Astrocyte of the hippocampus (primary cell): ENCODE measurements at places on chromosomes 6 and 20.
A peak's percentile ranks its signal among the peaks of the same experiment; 100 is the strongest.

GRCh38 chr6:39892490-39893129 is 41.7 kb downstream of the MOCS1 start:
- peak; percentile 85 for DNase-seq

DNA sequence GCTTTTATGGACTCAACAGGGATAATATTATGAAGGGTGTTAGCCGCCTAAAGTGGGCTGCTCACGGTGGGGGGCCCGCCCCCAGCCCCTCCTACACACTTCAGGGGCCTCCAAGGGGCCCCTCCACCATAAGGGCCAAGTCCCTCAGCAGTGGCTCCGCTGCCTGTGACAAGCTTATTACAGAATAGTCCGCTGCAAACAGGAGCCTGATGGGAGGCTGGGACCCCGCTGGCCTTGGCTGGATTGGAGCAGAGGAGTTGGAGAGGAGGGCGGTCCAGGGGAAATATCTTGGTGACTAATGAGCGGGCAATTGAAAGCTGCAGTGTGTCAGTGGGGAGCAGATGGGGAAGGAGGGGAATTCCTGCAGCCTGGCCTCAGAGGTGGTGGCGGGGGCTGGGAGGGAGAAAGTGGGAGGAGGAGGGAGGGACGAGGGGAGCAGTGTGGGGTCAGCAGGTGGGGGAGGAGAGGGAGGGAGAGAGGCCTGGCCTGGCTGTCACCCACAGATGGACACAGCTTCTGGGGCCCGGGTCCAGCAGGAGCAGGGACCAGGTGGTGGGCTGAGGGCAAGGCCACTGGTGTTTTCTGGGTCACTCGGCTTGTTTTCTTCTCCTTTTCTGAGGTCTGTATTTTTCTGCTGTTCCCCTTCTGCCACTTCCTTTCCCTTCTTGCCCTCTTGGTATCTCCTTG is 57.6 kb upstream of the FOXP4 start:
- DNase-seq: peak; percentile 92

DNA sequence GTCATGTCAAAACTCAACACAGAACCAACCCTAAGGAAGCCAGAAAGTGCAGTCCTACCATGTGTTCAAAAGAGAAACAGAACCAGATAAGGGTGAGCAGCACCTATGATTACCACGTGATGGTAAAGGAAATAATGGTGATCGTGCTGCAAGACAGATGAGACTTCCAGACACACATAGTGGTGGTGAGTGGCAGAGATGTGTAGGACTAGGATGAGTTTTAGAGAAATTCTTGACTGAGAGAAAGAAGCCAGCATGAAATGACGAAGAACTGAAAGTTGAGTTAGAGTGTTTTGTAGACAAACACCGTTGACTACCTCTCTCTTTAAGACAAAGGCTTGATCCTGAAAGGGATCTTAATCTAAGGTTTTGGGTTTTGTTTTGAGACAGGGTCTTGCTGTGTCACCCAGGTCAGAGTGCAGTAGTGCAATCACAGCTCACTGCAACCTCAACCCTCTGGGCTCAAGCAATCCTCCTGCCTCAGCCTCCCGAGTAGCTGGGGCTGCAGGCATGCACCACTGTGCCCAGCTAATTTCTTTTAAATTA is 10.6 kb upstream of the BTBD9 start:
- no peak for DNase-seq

DNA sequence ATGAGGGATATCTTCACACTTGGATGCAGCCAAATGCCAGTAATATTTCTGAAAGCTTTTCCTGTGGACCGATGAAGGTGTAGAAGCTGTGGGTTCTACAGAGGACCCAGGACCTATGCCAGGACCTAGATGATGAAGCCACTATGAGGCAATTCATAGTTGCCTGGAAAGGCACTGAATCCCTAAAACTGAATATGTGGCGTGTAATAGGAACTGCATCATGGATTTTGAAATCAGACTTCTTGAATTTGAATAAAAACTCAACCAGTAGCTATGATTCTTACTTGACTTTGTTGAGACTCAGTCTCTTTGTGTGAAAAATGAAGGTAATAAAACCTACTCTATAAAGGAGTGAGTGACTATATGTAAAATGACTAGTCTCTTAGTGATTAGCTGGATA is 89.9 kb upstream of the SGK1 start:
- DNase-seq: no peak

DNA sequence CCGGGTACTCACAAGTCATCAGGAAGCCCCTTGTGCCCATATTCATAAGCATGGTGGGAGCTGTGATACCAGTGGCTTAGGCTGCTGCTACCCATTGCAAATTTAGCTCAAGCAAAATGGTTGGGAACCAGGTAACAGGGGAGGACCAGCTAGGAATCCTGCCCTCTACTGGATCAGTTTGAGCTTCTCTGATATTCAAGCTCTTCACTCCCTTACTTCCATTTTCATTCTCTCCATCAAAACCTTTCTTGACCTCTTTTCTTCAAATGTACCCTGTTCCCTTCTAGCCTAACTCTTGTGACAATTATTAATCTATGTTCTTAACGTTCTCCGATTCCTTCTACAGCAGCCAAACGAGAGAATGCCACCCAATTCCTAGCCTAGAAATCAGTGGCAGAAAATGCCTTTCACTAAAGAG is 9.7 kb downstream of the NOL7 start:
- peak; percentile 50 for DNase-seq

DNA sequence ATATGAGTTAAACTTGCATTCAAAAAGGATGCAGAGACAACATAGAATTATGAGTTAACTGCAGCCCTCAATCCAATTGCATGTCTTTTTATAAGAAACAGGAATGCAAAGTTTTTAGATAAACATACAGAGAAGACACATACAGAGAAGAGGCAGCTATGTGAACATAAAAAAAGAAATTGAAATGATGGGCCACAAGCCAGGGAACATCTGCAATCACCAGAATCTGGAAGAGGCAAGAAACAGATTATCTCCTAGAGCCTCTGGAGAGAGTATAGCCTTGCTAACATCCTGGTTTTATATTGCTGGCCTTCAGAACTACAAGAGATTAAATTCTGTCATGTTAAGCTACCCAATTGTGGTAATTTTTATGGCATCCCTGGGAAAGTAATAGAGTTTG is 257.2 kb upstream of the EYS start:
- DNase-seq: no peak

DNA sequence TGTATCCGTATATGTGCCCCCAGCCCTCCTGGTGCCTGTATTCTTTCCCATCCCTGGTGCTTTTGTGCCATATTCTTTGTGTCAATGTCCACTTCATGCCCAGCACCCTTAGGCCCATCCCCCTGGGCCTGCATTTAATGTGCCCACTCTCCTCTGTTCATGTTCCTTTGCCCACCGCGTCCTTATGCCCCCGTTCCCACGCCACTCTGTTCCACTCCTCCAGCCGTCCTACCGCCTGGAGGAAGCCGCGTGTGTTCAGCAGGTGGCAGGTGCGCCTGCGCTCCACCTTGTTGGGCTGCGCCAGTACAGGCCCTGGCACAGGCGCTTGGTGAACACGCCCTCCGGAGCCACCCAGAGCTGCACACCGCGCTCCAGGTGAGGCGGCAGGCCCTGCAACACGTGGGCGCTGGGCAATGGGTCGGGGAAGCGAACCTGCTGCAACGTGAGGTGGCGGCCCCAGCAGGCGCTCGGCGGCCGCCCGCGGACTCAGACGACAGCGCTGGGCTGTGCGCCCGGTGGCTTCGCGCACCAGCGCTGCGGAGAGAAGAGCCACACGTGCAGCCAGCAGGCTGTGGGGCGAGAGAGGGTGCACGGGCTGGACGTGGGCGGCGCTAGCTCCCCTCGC is 4.0 kb upstream of the FOXS1 start:
- no peak for DNase-seq

GRCh38 chr20:47066484-47067270 is 172.0 kb downstream of the EYA2 start:
- no peak for DNase-seq

- no peak for DNase-seq
Observed at GRCh38 chr6:5359417-5359816, 98.1 kb downstream of the FARS2 start.

DNA sequence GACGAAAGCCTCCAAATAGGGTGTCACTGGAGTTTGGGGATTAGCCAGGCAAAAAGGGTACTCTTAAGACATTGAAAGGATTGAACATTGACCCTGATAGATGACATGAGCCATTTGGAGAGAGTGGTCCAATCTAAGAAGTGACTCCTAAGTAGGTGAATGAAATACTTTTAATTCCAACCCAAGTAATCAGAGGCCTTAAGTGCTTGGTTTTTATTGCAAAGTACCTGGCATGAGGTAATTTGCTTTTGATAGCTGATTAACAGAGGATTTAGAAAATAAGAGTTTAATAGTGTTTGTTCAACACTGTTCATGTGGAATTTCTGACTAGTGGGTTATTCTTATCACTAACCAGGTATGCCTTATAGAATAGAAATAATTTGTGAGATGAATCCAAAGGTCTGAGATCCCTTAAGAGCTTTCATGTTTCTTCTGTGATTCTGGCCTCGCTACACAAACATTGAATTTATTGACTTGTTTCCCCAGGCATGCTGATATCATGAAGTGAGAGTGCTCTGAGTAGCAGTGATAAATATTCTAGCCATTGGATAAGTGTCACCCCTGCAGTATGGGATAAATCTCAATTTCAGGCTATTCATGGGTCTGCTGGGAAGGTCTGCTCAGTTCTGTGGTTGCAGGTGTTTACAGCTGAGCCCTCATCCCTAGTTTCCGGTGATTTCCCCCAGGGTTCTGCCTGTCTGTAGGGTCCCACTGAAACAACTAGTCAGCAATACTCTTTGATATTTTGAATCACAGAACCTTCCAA is 6.5 kb downstream of the NCOA7 start:
- DNase-seq: no peak

DNA sequence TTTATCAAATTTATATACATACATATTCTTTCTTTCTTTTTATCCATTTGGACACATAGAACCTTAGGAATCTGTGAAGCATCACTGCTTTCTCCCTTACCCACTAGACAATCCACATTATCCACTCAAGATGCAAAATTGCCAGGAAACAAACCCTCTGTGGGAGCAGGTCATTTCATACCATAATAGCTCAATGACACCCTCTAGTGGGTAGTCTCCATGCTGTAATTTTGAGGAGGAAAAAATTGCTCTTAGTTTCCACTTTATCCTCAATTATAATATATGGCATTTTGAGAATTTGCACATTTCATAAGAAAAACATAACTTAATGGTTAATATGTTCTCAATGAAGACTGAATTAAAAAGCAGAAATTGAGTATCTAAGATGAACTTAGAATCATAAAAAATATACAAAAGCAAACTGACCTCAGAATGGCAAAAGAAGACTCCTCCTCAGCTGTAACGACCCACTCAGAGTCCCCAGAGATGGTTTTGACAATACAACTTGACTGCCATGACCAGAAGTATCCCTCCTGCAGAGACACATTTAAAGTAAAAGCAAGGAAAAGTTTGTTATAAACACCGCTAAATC is 164.1 kb downstream of the FRK start:
- peak; percentile 67 for DNase-seq

GRCh38 chr20:24979036-24979960 is 13.3 kb downstream of the APMAP start:
- no peak for DNase-seq

GRCh38 chr6:111478749-111479148 is 4.3 kb downstream of the REV3L start:
- peak; percentile 64 for DNase-seq

DNA sequence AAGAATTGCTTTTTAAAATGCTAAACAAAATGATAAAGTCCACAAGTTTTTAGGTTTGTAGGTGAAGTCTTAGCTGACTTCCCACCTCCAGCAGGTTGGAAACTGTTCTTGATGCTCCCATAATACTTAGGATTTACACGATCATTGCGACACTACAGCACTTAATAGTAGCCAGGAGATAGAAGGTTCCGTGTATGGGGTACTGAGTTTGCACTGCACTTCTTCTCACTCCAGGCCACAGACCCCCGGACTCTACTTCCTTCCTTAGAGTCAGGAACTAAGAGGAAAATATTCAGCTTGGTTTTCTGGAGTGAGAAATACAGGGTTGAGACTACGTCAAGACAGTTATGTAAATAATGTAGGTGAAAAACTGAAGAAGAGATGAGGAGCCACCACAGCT is 56.1 kb upstream of the SGK1 start:
- DNase-seq: no peak

GRCh38 chr20:3932277-3932676 is 43.1 kb downstream of the PANK2 start:
- no peak for DNase-seq

GRCh38 chr6:134702279-134702678 is 247.6 kb downstream of the ALDH8A1 start:
- DNase-seq: no peak

DNA sequence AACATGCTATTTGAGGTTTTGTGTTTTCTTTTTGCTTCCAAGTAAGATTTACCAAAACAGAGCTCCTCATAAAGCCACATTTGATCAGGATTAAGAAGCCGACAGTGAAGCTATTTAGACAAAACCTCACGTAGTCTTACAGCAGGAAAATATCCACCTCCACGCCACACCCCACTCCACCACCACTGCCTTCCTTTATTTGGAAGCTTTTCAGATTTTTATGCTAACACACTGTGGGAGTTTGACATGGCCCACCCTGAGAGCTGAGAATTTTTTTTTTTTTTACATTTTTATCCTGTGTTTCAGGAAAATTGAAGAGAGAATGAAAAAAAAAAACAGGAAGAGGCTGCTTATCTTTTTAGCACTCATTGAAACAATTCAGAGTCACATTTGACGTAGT is 104.8 kb upstream of the MC3R start:
- DNase-seq: no peak

- no peak for DNase-seq
Observed at GRCh38 chr6:2899596-2899995, 3.5 kb downstream of the SERPINB9 start.

DNA sequence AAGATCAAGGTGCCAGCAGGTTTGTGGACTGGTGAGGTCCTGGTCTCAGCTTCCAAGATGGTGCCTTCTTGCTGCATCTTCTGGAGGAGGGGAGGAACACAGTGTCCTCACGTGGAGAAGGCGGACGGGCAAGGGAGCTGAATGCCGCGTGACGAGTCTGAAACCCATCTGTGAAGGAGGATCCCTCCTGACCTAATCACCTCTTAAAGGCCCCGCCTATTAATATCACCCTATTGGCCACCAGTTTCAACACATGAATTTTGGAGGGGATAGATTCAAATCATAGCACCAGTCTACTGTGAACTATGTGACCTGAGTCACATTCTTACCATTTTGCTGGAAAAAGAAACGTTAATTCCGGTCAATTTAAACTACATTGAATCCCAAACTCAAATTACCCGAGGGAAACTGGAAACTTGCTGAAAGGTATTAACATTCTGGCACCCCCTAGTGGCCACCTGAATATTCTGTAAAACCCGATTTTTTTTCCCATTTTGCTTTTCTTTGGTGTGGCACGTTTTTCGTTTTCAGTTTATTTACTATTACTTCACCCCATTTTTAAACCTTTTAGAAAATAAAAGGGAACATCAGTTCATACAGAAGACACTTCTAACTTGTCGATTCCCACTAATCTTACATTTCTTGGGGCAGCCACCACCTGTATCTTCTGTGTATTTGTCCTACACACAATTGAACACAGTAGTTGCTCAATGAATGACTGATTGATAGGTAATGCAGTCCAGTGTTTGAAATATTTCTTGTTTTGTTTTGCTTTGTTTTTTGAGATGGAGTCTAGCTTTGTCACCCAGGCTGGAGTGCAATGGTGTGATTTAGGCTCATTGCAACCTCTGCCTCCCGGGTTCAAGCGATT is 17.9 kb upstream of the CCDC170 start:
- peak; percentile 61 for DNase-seq

GRCh38 chr6:1346101-1346500 is 34.2 kb downstream of the FOXQ1 start:
- DNase-seq: peak; percentile 16

GRCh38 chr6:165684333-165684732 is 21.3 kb upstream of the PDE10A start:
- no peak for DNase-seq
